8988T (cell line): ENCODE measurements at places on chromosomes 3 and 15.

- no peak for DNase-seq
Measured at GRCh38 chr15:50476143-50476542, 51.9 kb downstream of the USP8 start.

DNA sequence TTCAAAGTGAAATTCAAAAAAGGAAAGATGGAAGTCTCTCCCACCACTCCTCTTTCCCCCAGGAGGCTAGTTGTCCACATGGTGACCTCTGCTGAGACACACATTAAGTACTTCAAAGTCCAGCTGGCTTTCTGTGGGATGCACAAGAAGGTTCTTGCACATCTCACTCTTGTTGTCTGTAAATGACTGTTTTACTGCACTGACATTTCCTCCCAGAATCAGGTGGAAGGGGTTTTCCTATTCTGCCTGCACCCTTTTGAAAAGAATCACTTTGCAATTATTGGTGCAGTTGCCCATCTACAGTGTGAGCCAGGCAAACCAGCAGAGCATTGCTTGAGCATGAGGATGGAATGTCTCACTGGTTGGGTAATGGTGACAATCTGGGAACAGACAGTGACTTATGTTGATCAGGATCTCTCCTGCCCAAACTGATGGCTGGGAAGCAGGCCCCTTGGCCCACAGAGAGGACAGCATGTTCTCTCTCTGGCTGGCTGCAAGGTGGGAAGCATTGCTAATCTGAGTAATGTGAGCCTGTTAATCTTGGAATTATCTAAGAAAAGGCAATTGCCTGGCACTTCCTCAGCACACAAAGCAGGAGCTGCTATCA, 347.7 kb upstream of the SATB1 start:
- no peak for DNase-seq

- DNase-seq: no peak
Measured at GRCh38 chr3:46660003-46660402, 33.5 kb downstream of the ALS2CL start.

- DNase-seq: no peak
Measured at GRCh38 chr3:114058646-114059045, 2.1 kb downstream of the QTRT2 start.

- no peak for DNase-seq
Measured at GRCh38 chr3:171797265-171797679, 13.0 kb downstream of the PLD1 start.

- no peak for DNase-seq
Measured at GRCh38 chr3:5756443-5756842, 568.9 kb downstream of the EDEM1 start.

DNA sequence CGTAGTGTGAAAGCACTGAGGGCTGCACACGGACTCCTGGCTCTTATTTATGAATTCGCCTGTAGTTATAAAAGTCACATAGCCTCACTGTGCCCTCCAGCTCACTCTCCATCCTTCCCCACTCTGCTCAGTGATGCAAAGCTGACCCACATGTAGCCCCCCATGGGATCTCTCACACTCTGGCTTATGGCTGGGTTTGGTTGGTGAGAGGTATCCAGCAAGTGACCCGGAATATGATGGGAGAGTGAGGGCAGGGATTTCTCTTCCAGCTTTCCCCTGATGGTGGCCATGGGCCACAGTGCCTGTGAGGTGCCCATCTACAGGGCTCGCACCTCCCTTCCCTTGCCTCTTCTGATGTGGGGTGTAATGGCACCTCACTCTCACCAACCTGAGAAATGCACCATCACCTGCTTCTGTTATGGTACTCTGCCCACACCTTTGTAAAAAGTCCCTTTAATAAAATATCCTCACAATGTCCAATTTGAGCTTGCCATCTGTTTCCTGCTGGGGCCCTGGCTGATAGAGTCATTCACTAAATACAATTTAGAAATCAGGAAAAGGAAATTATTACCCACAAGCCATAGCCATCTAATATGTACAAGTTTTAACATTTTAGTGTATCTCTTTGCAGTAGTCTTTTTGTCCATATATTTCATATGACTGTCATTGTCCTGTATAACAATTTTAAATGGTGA, 93.6 kb downstream of the SCN11A start:
- no peak for DNase-seq

GRCh38 chr15:56886932-56887781, 31.3 kb upstream of the TCF12 start:
- peak; percentile 59 for DNase-seq

GRCh38 chr3:69126999-69127398, 4.6 kb upstream of the LMOD3 start:
- DNase-seq: no peak

GRCh38 chr3:127220497-127220896, 27.6 kb downstream of the PRR23E start:
- DNase-seq: no peak

DNA sequence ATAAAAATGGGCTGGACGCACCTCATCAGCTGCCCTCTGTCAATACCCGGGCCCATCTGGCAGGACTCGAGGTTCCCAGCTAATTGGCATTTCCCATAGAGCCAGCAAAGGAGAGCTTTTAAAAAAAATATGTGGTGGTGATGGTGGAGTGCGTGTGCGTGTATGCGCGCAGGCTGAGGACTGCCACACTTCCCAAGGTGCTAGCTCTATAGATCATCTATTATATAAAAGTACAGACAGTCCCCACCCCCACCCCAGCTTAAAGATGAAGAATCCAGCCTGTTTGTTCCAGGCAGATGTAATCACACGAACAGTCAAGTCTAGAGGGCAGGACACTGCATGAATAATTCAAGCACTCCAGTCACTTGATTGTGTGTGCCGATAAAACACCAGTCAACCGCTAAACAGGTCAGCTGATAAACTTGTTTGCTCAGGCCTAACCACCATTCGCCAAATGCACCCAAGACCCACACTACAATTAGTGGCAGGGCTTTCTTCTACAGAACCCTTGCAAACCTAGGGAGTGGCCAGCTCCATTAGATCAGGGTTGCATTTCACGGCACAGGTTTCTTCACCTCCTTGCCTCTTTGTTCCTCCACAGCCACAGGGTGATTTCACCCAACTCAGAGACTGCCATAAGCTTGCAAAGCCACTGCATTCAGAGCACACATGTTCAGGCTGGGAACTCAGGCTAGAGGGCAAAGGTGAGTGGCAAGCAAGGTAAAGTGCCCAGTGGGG, 5.8 kb downstream of the TLE3 start:
- DNase-seq: no peak

DNA sequence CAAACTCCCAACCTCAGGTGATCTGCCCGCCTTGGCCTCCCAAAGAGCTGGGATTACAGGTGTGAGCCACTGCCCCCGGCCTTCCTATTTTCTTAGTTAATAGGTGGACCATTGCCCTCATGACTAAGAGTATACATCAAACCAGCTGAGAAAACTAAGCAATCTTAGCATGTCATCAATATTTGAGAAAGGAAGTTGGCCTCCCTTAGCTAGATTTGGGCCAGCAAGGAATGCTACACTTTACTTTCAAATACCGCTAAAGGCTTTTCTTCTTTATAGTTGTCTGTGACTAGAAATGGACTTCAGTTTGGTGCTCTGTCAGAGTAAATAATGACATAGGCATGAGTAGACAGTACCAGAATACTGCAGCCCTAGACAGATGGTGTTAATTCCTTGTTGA, 199.3 kb downstream of the GAP43 start:
- no peak for DNase-seq

DNA sequence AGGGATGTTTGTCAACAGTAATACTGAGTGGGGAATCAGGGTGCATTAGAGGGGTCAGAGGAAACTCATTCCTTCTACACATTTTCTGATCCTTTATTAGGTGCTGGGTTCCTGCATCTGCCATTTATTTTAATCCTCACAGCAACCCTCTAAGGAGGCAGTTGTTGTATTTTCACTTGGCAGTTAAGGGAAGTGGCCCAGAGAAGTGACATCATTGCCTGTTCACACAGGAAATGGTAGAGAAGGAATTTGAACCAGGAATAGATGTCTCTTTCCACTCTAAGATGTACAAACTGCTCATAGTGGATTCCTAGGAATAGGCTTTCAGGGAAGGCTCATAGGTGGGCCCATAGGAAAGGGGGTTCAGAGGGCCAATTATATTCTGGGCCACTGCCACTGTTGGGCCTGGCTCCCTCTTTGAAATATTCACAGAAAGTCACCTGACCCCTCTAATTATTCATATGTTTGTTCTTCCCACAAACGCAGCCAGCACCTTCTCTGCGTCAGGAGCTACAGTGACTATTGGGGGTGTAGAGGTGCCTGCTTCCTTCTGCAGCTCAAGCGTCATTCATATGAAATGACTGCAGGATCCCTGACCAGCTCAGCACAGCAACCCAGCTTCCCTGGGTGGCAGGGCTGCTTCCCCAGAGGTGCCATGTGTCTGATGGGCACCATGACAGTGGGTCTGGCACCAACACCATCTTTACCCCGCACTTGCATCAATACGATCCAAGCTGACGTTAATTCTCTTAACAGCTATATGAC, 163.9 kb upstream of the SMAD3 start:
- DNase-seq: no peak

GRCh38 chr3:130895690-130896488, 2.0 kb downstream of the ATP2C1 start:
- DNase-seq: no peak
